A549 (cell line): ENCODE measurements at places on chromosomes 7 and 10. TPM values are rescaled to one million over a fixed set of nuclear protein-coding genes. Genes with fewer than 3 reads are reported as not detected.

DNA sequence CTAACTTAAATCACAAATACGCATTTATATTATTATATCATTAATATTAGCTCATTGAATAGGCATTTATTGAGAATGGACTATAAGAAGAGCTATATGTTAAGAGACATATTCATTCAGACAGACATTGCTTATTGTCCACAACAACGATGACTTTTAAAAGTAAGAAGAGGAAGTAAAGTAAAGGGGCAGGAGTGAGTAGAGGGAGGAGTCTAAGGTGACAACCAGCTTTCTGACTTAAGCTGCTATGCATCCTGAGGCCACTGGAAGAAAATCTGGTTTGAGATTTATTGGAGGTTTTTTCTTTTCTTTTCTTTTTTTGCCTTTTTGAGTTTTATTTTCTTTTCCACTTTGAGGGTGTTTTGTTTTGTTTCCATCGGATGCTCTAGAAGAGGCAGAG, 723.5 kb downstream of the GRM8 start:
- DNase-seq, result no peak

DNA sequence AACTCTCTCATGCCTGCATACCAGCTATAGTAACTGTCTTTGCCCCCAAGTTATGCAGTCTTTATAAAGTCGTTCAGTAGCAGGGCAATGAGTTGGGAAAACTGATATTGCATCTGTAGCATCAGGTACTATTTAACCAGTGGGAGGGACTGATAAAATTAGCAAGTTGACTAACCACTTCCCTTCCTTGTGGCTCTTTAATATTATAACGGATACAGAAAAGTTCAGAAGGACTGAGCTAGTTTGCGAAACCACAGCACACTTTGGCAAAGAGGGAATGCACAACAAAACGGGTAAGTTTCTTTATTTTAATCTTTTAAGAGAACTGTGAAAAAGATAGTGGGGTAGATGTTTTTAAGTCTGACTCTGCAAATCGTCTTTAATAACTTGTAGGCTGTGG, 205.3 kb upstream of the HDAC9 start:
- DNase-seq, result no peak

DNA sequence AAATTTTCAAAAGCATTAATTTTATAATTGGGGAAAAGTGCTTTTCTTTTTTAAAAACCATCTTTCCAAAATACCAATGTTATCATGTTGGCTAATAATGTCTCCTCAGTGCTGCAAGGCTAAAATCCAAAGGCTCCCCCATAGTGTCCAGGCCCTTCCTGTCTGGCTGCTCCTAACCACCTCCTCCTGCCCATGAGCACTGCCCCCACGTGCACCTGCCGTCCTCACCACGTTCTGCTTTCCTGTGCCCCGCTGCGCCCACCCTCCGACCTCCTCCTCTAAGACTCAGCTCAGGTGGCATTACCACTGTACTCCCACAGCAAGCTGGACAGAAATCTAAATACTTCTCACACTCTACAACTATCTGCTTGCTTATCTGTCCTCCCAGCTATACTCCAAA, 17.7 kb downstream of the PAXIP1 start:
- no peak for DNase-seq

The OR2A7 gene
- not detected in 3 replicates for polyA plus RNA-seq

The HYAL4 gene
- 0.05 TPM in 1 of 3 replicates, not detected in the others for polyA plus RNA-seq

The GPR26 gene
- not detected in 3 replicates for polyA plus RNA-seq
